ENCODE measurements at places on chromosomes 5 and 9.

DNA sequence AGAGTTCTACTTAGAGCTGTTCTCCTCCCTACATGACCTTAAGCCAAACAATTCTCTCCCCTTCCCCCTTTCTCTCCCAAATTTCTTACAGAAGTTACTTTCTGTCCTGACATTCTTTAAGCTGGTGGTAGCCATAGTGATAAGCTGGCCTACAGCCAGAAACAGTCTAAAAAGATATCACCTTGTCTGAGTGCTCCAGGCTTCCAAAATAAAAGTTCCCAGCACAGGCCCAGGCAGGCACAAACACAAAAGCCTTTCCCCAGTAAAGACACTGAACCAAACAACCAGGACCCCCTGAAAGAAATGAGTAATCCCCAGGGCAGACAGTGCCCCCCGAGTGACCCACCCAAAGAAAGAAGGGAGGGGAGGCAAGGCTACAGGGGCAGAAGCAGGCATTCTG, 19.2 kb downstream of the SIL1 start:
- DNase-seq = no peak

DNA sequence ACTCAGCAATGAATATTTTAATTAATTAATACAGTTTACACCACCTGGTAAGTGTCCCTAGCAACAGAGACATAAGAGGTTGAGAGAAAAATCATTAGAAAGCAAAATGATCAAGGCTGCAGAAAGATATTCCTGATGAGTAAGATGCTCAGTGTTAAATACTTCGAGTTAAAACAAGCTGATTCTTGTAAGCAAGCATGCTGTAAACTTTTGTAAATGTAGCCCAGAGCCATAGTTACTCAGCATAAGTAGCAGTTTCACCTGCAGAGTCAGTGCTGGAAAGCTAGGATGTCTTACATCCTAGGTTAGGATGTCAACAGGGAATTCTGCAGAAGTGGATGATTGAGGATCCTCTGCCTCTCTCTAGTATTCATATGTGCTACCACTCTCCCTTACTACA, 4.2 kb downstream of the PRKACG start:
- no peak for DNase-seq

GRCh38 chr9:78236551-78236910, 656 bp downstream of the CEP78 start:
- no peak for DNase-seq

DNA sequence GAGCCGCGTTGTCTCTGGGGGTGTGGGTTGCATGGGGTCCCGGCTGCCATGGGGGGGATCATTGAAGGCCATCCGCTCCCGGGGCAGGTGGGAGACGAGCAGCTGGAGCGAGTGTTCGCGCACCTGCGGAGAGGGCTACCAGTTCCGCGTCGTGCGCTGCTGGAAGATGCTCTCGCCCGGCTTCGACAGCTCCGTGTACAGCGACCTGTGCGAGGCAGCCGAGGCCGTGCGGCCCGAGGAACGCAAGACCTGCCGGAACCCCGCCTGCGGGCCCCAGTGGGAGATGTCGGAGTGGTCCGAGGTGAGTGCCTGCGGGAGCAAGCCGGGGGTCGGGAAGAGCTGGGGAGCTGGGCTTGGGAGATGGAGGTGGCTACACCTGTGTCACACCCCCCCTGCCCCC, 33.7 kb downstream of the ADAMTSL2 start:
- no peak for DNase-seq

- DNase-seq = no peak
Measured at GRCh38 chr9:97366889-97367288, 45.0 kb upstream of the TDRD7 start.

DNA sequence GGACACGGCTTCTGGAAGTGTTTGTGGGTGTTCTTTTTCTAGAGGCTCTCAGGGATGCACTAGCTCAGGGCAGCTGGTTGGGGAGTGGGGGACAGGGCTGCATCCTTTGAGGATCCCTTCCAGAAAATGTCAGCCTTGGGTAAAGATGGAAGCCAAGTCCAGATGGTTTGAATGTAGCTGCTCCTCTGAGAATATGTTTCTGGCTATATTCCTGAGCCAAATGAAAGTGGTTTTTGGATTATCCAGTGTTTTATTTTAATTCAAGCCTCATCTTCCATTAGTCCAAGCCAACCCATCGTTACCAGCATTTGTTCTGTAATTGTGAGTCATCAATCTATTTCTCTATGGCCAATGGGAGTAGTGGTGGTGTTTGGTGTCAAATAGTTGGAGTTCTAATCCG, 70.4 kb downstream of the SPRY4 start:
- no peak for DNase-seq

- no peak for DNase-seq
Measured at GRCh38 chr5:113381791-113382190, 53.0 kb downstream of the TSSK1B start.

DNA sequence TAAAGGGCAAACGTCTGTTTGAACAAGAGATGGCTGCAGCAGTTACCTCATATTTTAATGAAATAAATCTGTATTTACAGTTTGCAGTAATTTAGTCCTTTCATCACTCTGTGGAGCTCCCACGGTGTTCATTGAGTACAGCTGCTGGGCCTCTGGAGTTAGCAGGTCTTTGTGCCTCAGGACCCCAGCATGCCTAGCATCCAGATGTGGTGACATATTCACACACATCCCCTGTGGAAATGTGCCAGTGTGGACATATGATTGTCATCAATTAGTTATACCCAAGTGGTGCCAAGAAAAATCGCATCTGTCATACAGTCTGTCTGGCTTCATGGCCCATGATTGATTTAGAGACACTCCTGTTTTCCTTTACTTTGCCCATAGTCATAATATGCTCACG, 77.3 kb downstream of the NNT start:
- no peak for DNase-seq

- DNase-seq = no peak
Measured at GRCh38 chr5:124877501-124878146, 131.2 kb upstream of the ZNF608 start.

DNA sequence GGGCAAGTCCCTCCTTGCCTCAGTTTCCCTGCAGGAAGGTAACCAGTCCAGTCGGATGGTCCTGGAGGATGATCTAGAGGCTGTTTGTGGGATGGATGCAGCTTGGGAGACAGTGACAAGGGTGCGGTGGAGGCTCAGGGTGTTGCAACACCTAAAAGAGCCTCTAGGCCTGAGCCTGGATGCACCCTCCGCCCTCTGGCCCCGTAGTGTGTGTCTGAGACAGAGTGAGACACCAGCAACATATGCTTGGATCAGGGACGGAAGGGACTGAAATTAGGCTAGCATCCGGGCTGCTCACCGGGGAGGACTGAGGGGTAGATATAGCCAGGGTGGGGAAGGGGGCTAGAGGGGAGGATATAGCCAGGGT, 1.1 kb downstream of the CRAT start:
- DNase-seq = no peak

- DNase-seq = no peak
Measured at GRCh38 chr5:56567278-56567677, 248.1 kb upstream of the MAP3K1 start.

DNA sequence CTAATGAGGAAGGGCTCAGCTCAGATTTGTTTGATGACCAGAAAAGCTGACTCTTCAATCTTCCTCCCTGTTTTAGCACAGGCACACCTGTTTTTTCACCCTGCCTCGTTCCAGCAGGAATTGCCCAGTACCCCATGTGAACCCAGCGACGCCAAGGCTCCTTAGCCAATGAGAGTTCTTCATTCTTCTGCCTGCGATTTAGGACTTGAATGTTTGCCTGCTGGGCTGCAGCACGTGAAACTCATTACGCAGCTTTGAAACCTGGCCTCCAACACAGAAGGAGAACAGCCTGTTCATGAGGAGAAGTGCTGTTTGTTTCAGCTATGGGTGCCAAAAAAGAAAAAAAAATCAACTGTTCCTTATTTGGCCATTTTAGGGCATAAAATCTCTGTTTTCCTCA, 315.5 kb downstream of the TRPM3 start:
- no peak for DNase-seq

GRCh38 chr9:83061990-83062650, 822 bp downstream of the RASEF start:
- no peak for DNase-seq

DNA sequence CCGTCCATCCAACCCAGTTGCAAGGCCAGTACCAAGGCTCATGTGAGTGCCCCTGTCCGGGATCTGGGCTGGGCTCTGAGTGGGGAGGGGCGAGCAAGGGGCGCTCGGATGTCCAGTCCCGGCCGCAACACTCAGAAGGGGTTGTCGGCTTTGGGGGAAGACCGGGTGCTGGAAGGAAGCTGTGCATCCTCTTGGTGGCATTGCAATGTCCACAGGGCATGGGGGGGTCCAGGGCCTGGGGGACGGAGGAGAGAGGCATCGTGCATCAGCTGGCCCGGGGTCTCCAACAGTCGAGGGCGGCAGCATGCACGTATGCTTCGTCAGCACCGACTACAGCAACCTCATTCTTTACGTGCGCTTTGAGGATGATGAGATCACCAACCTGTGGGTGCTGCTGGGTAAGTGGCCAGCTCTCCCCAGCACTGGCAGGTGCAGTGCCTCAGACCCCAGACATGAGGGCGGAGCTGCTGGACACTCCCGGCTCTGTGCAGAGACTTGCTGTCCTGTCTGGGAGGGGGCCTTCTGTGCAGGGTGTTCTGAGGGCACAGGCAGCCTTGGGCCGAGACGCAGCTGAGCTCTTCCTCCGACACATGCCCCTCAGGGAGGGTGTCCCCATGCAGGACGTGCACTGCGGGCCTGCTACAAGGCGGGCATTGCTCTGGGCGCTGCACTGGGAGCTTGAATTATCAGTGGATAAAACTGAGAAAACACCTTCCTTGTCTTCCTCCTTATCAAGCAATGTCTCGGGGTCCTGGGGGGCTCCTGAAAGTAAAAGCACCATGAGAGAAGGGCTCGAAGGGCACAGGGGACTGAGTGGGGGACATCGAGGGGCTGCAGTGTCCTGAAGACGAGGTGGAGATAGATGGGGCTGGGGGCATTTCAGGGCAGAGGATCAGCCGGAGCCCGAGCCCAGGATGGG, 22.5 kb downstream of the GLT6D1 start:
- no peak for DNase-seq

DNA sequence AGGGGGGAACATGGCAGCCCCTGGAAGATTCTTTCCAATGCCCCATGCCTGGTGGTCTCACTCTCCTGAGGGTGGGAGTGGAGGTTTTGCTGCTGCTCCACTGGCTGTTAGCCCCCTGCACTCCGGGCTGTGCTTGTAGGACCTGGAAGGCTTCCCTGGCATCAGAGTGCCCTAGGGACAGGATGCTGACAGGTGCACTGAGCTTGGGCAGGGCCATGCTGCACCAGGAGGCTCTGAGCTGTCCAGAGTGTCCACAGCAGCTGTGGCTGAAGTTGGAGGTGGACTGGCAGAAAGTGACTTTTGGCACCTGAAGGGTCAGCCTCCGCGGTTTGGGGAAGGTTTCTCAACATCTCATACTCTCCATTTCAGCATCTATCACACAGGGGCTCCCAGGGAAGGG, 249.1 kb downstream of the GADD45G start:
- DNase-seq = no peak

- DNase-seq = no peak
Measured at GRCh38 chr5:97422678-97423077, 239.6 kb upstream of the RIOK2 start.

- no peak for DNase-seq
Measured at GRCh38 chr5:156556666-156557406, 229.9 kb downstream of the SGCD start.

DNA sequence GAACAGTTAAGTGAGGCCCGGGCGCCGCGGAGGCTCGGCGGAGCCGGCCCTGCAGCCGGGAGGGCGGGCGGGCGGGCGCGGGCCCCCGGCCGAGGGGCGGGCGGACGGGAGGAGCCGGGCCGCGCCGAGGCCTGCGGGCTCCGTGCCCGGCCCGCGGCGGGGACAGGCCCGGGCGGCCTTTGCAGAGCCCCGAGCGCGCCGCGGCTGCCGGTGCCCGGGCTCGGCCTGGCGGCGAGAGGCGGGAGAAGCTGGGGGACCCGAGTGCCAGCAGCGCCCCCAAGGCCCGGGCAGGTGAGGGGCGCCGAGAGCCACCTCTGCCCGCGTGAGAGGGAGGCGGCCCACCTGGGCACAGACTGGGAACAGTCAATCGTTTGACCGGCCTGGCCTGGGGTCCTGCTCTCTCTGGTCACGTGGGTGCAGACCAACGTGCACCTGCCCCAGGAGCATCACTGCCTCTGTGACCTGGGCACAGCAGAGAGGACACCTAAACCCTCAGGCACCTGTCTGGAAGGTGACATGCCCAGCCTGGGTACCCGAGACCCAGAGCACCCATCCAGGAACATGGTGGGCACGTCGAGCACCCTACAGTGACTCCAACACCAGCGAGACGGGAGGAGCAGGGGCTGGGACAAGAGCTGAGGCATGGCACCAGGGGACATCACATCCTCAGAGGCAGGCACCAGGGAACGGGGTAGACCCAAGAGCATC, 531 bp downstream of the MVB12B start:
- no peak for DNase-seq

- DNase-seq = no peak
Measured at GRCh38 chr9:127684576-127684975, 22.2 kb upstream of the CFAP157 start.

DNA sequence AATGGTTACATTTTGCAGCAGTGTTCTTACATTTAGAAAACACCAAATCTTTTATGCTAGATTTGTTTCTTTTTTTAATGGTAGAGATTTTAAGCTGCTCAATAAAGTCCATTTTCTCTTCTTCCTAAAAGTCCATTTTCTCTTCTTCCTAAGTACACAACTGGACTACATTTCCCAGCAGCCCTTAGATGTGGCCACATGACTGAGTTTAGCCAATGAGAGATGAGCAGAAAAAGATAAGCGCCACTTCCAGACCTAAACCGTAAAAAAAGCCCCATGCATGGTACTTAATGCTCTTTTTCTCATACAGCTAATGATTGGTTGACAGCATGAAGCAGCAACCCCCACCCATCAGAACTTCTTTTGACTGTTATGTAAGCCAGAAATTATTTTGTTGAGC, 206.7 kb downstream of the FAM114A2 start:
- no peak for DNase-seq

Measured in cortex of kidney (tissue), 1 donor.